ENCODE measurements at places on chromosomes 16 and 17.
A peak's percentile ranks its signal among the peaks of the same experiment; 100 is the strongest.

DNA sequence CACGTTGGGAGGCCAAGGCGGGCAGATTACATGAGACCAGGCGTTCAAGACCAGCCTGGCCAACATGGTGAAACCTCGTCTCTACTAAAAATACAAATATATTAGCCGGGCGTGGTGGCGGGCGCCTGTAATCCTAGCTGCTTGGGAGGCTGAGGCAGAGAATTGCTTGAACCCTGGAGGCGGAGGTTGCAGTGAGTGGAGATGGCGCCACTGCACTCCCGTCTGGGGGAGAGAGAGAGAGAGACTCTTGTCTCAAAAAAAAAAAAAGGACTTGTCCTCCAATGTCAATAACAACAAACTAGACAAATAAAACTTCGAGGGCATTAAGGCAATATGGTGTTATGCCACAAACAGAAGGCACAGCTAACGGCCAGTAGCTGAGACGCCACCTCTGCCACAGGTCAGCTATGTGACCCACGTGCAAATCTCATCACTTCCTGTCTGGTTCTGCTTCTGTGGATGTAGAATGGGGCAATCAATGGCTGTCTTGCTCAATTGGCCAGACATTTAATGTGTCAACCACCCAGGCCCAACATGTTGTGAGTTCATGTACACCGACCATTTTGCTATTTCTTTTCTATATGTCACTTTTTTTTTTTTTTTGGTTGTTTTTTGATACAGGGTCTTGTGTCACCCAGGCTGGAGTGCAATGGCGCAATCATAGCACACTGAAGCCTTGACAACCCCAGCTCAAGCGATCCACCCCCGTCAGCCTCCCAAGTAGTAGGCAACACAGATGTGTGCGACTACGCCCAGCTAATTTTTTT is 834 bp upstream of the TXNDC11 start:
- peak; percentile 30 for DNase-seq

DNA sequence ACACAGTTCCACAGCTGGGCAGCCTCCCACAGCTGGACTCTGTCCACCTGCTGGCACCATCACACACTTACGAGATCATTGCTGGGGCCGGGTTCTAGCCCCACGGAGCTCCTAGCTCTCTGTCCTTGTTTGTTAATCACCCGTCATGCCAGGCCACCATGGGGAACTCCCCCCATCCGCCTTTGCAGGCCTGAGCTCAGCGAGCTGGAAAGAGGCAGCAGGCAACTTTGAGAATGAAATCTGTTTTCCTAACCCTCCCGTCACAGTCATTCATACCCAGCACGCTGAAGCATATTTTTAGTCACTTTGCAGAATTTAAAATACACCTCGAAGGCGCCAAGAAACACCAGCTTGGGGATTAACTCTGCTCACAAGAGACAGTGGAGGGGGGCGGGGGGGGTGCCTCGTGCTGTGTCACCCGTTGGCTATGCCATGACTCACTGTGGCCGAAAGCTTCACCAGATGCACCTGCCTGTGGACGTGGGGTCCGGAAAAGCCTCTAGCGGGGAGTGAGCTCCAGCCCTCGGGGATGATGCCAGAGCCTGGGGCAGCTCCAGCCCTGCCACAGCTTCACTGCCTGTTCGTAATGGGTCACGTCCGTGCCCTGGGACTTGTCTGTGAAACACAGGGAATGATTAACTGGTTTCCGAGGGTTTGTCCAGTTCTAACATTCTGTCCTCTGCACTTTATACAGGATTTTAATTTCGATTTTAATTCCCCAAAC is 1.4 kb upstream of the SPNS2 start:
- no peak for DNase-seq

- no peak for DNase-seq
Observed at GRCh38 chr16:9095656-9096397, 4.4 kb downstream of the HAPSTR1 start.

DNA sequence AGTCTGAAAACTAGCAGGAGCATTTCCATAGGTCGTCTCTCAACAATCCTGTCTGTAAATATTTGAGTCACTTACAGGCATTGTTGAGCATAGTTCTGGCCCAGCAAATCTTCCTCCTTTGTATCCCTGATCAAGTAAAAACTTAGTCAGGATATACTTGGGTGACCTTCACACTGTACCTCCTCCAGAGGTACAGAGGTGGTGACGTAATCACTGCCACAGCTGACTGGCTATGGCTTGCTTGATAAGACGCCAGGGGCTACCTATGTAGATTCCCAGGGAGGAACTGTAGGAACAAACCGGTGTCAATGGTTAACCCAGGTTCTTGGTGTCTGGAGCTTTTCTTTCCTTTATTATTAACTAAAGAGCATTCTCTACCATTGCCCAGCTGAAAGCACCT is at the start of gene KCNJ16:
KCNJ16 (plus strand) TSS at position 270 of the 400 bp plus-strand sequence. CDS start 56,863 bp downstream, outside the sequence.
- DNase-seq = no peak

DNA sequence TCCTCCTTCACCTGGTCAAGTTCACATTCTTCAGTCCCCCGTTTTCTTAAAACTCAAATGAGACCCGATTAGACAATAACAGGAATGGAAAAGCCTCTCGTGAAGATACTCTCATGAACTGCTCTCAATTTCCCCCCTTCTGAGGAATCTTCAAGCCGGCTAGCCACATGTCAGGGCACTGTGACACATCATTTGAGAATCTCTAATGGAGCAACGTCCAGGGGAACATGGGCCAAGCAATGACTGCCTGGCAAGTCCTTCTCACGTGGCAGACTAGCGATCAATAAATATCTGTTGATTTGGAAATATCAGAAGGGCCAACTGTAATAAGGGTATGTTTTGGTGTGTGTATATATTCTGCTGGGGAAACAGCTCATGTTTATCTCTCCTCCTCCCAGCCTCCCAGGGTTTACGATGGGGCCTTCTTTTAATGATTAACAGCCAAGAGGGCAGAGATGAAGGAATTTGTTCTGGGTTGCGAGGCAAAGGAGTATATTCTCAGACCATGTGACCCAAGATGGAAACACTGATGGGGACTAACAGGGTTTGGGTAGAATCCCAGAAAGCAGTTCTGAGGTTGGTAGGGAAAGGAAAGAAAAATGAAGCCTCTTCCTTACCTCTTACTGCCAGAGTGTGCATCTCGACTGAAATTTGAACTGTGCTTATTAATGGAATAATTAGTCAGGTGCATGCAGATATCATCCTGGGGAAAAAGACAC is 21.4 kb downstream of the TTLL6 start:
- no peak for DNase-seq

DNA sequence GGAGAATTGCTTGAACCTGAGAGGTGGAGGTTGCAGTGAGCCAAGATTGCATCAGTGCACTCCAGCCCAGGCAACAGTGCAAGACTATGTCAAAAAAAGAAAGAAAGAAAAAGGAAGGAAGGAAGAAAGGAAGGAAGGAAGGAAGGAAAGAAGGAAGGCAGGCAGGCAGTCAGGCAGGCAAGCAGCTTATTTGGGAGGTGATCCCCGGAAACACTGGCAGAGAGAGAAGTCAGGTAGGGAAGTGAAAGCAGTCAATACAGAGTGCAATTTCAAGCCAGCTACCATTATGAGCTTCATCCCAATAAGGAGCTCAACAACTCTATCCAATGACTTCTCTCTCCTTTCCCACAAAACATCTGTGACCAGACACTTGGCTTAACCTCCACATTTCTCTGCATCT is 83.0 kb upstream of the TBC1D3K start:
- DNase-seq = no peak

- DNase-seq = no peak
Observed at GRCh38 chr16:84448444-84448843, 56.0 kb downstream of the MEAK7 start.

GRCh38 chr16:24953306-24953705 is 61.9 kb downstream of the ARHGAP17 start:
- no peak for DNase-seq

DNA sequence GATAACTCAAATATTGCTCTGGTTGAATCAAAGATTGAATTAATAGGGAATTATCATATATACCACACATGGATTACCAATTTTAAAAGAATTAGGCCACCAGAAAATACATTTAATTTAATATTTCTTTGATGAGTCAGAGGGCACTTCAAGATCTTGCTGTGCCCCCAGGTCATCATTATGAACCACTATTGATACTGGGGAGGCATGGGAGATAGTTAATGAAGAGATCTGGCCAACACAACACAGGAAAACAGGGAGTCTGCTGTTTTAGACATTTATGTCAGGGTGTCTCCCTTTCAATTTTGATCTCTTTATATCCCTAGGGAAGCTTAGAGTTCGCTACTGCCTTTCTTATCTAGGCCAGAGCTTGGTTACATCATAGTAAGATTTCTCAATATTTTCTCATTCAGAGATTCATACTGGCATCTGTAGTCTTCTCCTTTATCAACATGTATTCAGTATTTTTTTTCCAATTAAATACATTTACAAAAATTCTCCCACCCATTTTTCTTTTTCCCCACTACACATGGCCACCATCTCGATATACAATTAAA is 158.3 kb upstream of the ZFHX3 start:
- DNase-seq = no peak

DNA sequence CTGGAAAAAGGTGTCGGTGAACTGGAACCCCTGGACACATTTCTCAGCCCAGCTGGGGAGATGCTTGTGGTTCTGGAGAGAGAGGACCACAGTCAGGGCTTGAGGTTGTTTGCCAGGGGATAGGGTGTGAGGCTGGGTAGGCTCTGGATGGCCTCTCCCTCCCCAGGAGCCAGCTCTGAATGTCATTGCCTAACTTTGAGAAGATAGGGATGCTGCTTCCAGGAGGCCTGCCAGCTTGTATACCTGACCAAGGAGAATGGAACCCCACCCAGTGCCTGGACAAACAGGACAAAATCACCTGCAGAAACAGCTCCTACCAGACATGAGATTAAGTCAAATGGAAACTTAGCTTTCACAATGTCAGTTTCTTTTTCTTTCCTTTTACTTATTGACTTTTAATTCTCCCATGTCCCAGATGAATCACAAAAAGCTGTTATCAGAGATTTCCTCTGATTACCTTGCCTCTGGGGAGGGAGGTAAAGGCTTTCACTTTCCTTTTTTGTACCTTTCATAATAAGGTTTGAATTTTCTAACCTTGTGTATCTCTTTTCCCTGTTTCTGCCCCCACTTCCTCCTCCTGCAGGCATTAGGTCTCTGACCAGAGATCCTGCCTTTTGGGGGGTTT is 29.8 kb upstream of the PLLP start:
- no peak for DNase-seq

DNA sequence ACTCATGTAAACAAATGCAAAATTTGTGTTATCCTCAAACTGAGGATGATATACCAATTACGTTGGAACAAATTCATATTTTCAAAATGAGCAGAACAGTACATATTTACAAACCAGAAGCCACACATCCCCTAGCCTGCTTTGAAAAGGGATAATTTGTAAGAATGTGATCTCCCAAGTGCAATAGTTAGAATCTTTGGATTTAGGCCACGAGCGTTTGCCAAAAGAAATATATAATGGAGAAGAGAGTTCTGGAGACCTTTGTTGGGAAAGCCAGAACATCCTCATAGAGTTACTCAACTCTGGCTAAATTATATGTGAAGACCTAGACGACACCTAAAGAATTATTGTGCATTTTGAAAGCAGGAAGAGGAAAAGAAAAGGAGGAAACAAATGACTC is 449.3 kb downstream of the KCNJ2 start:
- DNase-seq = no peak

DNA sequence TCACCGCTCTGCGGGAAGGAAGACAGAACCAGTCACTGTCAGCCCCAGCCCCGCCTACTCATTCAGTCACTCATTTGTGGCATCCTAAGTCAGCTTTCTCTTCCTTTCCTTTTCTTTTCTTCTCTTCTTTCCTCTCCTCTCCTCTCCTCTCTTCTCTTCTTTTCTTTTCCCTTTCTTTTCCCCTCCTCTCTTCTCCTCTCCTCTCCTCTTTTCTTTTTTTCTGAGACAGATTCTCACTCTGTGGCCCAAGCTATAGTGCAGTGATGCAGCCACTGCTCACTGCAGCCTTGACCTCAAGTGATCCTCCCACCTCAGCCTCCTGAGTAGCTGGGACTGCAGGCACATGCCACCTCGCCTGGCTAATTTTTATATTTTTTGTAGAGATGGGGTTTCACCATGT is 10.6 kb upstream of the KLHL36 start:
- no peak for DNase-seq

- DNase-seq = no peak
Observed at GRCh38 chr17:42553866-42554249, 1.1 kb downstream of the HSD17B1 start.

- peak; percentile 47 for DNase-seq
Observed at GRCh38 chr17:30095507-30096244, 20.9 kb upstream of the NSRP1 start.
